NCI-H460 (cell line): ENCODE measurements at places on chromosomes 1 and 21. TPM values are rescaled to one million over a fixed set of nuclear protein-coding genes. Genes with fewer than 3 reads are reported as not detected.

GRCh38 chr1:185479796-185480195 is 162.8 kb upstream of the IVNS1ABP start:
- DNase-seq, result no peak

- no peak for DNase-seq
Observed at GRCh38 chr21:45359451-45360217, 45.3 kb upstream of the COL18A1 start.

GRCh38 chr1:14724246-14724645 is 125.8 kb downstream of the KAZN start:
- DNase-seq, result no peak

GRCh38 chr1:46175243-46175642 is 356 bp downstream of the TSPAN1 start:
- DNase-seq, result peak; percentile 17

GRCh38 chr1:1891349-1892078 is 627 bp upstream of the GNB1 start:
- no peak for DNase-seq

GRCh38 chr1:172931761-172932160 is 119.0 kb downstream of the TNFSF18 start:
- DNase-seq, result no peak

GRCh38 chr1:40389322-40389803 is 15.8 kb downstream of the SMAP2 start:
- no peak for DNase-seq

GRCh38 chr1:220825819-220826551 is 39.3 kb downstream of the MTARC1 start:
- DNase-seq, result no peak

- DNase-seq, result no peak
Observed at GRCh38 chr1:2019571-2020309, 595 bp downstream of the GABRD start.

DNA sequence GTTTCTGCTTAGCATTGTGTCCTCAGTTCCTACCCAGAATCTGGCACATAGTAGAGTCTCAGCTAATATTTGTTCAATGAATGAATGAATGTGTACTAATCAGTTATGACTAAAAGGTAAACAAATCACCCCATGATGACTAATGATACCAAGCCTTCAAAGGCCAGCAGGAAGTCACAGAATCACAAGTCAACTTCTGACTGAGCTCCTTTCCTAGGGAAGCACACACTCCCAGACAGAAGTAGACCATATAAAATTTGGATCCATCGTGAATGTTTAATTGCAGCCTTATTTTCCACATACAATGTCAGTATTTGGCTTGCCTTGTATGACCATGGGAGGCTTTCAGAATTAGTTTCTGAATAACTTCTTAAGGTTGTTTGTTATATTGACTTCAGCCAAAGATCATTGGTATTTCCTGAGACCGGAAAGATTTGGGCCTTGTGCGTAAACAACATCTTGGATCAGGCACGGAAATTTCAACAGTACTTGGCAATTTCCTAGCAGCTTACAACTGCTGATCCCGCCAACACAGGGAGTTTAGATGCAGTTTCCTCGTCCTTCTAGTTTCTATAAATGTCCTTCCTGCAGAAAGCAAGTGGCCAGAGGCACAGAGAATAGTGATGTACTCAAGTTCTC is 185.9 kb upstream of the ATP1B1 start:
- peak; percentile 70 for DNase-seq

DNA sequence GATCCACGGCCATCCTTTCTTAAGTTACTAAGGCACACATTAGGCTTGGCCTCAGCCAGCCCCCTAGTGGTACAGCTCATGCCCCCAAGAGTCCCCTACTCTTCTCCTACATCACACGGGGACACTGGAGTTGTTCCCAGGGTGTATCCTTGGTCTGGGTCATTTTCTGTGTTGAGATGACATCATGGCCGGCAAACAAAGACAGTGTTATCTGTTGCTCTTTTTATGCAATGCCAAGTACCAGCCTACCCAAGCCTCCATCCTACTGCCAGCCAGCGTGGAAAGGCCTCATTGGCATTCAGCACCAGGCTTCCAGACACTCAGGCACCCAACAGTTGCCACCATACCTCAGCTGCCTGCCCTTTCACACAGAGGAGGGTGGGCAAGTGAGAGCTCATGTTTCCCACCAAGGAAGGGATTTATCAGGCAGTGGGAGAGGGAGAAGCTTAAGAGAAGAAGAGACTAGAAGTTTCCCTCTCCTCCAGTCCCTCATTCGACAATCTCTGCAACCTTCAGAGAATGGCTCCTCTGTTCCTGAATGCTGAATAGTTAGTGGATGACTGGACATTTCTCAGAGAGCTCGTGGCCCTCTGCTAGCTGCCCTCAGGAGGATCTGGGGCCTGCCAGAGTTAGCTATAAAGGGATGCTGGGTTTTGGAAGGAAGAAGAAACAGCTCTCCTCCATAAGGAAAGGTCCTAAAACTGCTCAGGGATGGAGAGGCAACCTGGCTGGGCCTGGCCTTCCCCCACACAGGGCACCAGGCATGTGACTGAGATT is 17.7 kb downstream of the CBR1 start:
- no peak for DNase-seq

DNA sequence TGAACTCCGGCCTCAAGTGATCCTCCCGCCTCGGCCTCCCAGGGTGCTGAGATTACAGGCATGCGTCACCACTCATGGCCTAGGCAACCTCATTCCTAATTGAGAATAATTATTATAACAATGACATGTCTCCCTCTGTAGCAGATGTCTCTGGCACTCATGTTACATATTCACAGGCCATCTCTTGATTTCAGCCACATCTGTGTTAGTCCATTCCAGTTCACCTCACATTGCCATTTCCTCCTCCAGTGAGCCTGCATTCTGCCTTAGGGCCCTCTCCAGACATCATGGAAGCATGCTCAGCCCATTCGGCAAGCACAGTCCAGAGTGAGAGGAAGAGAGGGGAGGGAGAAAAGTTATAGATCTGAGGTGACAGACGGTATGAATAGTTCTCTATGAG is 32.5 kb downstream of the CDKN2C start:
- no peak for DNase-seq

GRCh38 chr1:1136547-1137230 is 20.8 kb upstream of the C1orf159 start:
- no peak for DNase-seq

DNA sequence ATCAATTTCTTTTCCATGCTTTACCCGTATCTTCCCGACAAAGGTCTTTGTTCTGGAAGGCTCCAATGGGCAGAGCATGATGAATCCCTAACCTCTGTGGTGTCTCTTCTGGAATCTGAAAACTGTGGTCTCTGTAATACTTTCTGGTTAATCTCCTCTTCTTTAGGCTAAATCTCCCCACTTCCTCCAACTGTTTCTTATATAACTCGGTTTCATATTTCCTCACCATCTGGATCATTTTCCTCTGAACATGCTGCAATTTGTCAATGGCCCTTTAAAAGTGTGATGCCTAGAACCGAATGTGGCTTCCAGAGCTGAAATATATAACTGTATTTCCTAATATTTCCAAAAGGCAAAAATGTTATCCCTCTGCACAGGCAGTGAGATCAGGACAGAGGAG is 66.1 kb downstream of the ALG14 start:
- DNase-seq, result no peak

GRCh38 chr1:208159555-208160258 is 84.5 kb downstream of the PLXNA2 start:
- DNase-seq, result no peak

DNA sequence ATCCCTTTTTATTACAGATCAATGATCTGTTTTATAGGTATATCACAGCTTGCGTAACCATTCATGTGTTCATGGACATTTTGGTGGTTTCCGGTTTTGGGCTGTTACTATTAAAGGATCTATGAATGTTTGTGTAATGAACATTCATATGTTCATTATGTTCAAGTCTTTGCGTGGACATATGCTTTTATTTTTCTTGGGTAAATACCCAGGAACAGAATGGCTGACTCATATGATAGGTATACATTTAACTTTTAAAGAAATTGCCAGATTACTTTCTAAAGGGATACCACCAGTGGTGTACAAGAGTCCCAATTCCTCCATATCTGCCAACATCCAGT is 73.7 kb downstream of the SPATA46 start:
- DNase-seq, result no peak

- DNase-seq, result no peak
Observed at GRCh38 chr21:26020510-26020909, 150.1 kb downstream of the APP start.

DNA sequence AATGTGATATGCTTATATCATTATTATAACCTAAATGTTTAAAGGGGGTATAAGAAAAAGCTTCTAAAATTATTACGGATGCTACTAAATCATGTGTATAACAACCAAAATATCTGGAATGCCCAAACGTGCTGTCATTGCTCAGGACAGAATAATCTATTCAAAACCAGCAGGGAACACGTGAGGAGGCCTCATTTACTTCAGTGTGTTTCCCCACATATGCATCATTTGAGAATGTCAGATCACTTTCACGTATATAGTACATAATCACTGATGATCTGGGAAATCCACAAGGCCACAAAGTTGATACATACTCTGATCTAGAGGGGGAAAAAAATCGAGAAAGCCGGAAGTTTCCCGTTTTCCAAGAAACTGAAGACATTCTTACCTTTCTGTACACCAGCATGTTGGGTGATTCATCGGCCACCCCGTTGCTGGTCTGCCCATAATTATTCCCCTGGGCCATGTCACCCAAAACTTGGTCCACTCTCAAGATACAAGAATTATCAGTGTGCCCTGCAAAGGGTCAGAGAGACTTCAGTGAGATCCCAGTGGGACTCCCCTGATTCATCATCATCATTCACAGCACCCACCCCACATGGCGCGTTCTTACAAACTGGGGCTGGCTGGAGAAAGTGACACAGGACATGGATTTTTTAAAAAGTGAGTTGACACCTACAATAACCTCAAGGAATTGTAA is 1.5 kb downstream of the RGS7 start:
- no peak for DNase-seq

PPFIA4 gene
- 3.4 and 4.2 TPM in 2 replicates for total RNA-seq

ANKRD34A gene
- 1.2 and 1.6 TPM in 2 replicates for total RNA-seq

FCRL1 gene
- total RNA-seq, result not detected in 2 replicates

MCOLN3 gene
- total RNA-seq, result 0.49 and 0.67 TPM in 2 replicates

MIXL1 gene
- total RNA-seq, result not detected in 2 replicates

NBPF19 gene
- 5.7 and 7.9 TPM in 2 replicates for total RNA-seq

CSMD2 gene
- not detected in 2 replicates for total RNA-seq

KIF17 gene
- 0.25 and 0.46 TPM in 2 replicates for total RNA-seq

SPOCD1 gene
- total RNA-seq, result 0.57 and 0.81 TPM in 2 replicates
